ENCODE measurements at places on chromosomes 1 and 21.

GRCh38 chr1:165877940-165878556, 50.6 kb downstream of the UCK2 start:
- DNase-seq: no peak

GRCh38 chr1:64167176-64167575, 36.2 kb upstream of the UBE2U start:
- DNase-seq: no peak

- no peak for DNase-seq
Measured at GRCh38 chr21:37916310-37917051, at the start of gene KCNJ6. Gene KCNJ6 (minus strand): TSS chr21:37916457. CDS start chr21:37840682, 75,775 bp downstream.

DNA sequence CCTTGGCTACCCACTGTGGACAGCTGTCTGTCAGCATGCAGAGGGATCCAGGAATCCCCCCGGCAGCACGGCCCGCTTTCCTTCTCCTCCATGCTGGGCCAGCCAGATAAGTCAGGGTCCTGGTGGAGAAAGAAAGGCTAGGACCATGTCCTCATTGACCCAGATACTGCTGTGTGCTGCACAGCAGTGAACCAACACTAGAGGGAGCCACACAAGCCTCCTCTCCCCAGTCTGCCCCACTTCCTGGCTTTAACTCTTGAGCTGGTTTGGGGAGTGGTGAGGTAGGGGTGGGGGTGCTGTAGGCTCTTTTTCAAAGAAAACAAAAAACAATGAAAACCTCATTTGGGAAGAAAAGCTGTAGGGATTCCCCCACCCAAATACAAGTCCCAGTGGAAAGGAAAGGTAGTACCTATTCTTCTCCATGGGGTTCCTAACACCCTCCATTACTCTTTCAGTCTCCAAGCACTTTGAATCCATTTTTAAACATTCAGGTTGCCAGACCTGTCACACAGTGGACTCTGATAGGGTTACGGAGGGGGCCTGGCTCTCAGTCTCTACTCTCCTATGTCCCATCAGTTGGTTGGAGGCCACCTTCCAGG, 84.9 kb upstream of the CD1D start:
- DNase-seq: no peak

DNA sequence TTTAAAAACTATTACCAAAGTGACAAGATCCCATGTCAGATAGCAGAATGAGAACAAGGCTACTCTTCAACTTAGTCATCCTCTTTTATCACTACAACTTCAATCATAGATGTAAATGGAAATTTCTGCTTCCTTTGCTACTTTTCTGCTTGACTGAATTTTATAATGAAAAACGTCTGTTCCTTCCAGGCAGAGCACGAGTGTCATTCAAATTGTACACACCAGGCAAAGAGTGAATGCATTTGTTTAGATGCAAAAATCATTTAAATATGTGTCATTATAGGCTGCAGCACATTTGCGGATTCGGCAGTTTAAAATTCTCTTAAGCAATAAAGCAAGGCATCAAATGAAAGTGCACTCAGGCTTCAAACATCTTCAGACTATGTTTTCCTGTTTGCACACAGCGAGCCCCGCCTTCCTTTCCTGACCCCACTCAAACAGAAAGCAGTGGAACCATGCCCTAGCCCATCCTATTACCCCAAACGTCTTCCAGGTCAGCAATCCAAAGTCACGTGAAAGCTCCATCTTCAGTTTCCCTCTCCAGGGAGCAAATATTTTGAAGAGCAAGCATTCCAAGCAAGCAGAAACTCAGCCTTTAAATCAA, 99.6 kb downstream of the APP start:
- DNase-seq: peak; percentile 56

DNA sequence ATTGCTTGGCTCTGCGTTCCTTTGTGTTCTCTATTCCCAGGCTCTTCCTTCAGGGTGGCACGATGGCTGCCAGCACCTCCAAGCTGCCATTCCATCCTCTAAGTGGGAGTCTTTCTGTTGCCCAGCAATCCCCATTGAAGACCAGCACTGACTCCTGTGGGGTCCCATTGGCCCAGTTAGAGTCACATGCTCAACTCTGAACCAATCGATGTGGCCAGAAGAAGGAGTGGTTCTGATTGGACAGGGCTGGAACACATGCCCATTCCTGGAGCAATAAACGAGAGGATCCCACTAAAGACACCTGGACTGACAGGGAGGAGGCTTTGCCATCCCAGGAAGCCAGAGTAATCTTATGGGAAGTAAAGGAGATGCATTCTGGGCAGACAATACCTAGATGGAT, 97.2 kb upstream of the IGSF21 start:
- no peak for DNase-seq

- peak; percentile 13 for DNase-seq
Measured at GRCh38 chr1:1402072-1402900, 3.2 kb upstream of the CCNL2 start.

DNA sequence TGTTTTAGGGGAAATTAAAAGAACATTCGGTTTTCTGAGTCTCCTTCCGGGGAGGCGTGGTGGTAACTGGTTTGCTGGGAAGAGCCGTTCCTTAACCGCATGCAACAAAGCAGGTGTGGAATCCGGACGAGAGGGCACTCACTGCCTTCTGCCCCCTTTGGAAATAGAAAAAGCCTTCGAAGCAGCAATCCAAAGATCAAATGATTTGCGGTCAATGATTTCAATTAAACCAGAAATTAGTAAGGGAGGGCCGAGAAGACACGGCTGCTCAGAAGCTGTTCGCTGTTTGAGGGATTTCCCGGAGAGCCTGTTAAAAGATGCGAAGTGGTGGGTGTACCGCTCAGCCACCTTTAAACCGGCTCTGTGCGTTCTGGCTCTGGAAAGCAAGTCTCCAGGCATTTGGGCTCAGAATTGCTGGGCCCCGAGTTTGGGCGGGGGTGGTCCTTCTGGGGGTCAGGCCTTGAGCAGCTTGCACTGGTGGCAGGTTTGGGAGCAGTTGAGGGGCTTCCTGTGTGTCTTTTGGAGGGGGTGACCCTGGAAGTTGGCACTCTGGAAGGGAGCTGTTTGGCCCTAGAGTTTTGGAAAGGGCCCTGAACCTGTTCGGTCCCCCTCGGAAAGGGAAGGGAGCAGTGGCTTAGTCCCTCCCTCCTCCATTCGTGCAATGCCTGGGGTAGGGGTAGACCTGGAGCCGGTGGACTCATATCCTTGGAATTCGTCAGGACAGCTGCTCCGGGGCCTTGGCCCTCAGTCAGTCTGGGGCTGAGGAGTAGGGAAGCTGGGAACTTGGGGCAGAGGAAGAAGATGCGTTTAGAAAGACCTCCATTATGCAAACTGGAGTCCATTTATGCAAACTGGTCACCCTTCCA, 3.1 kb downstream of the SIM2 start:
- no peak for DNase-seq

DNA sequence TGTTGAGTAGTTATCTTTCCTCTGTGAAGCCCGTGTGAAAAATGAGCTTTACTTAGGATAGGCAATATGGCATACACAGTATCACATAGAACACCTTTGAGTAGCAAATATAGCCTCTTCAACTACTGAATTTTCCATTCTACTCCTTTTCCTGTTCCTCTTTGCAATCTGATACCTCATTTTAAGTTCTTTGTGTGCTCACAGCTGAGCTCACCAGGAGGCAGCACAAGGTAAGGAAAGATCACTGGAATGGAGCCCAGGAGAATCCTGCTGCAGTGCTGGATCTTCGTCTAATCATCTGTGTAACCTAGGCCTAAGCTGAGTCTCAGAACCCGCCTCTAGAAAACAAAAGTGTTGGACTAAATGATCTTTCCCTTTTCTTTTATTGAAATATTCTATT, 171.0 kb downstream of the LRRC40 start:
- DNase-seq: no peak

DNA sequence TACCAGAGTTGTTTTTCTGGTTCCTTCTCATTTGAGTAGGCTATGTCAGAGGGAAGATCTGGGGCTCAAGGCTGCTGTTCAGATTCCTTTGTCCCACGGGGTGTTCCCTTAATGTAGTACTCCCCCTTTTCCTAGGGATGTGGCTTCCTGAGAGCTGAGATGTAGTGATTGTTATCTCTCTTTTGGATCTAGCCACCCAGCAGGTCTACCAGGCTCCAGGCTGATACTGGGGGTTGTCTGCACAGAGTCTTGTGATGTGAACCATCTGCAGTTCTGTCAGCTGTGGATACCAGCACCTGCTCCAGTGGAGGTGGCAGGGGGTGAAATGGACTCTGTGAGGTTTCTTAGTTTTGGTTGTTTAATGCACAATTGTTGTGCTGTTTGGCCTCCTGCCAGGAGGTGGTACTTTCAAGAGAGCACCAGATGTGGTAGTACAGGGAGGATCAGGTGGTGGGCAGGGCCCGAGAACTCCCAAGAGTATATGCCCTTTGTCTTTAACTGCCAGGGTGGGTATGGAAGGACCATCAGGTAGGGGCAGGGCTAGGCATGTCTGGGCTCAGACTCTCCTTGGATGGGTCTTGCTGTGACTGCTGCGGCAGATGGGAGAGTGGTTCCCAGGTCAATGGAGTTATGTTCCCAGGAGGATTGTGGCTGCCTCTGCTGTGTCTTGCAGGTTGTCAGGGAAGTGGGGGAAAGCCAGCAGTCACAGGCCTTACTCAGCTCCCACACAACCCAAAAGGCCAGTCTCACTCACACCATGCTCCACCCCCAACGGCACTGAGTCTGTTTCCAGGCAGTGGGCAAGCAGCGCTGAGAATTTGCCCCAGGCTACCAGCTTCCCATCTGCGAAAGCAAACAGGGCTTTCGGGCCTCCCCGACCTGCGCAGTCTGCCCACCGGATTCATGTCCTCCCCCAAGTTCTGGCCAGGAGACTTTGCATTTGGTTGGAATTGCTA, 64.2 kb downstream of the SERINC2 start:
- DNase-seq: no peak

DNA sequence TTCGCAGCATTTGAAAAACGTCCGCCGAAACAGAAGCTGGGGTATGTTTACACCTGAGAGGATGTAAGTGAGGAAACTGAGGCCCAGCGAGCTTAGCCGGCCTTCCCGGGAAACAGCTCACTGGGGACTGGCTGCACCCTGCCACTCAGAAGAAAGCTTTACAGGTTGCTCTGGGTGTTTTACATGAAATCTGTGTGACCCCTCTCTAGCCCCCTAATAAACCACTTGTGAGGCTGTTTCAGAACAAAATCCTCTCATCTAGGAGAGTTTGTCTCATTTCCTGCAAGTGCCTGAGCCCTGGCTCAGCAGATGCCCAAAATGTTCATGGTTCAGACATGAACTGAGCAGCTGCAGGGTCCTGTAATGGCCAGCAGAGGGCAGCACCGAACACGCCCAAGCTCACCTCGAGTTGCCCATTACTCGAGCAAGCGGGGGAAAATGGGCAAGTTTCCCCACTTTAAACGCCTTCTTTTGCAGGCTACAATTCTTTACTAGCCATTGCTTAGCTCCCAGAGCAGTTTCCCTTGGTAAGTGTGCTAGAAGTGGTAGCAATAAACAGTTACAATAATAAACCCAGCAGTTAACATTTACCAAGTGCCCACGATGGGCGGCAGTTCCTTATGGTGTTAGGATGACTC, 76.4 kb downstream of the FHAD1 start:
- peak; percentile 68 for DNase-seq

Measured in NCI-H1048 (cell line).